ENCODE measurements at places on chromosomes 13 and 19.

GRCh38 chr19:8452446-8453123, 7.8 kb downstream of the HNRNPM start:
- DNase-seq: no peak

DNA sequence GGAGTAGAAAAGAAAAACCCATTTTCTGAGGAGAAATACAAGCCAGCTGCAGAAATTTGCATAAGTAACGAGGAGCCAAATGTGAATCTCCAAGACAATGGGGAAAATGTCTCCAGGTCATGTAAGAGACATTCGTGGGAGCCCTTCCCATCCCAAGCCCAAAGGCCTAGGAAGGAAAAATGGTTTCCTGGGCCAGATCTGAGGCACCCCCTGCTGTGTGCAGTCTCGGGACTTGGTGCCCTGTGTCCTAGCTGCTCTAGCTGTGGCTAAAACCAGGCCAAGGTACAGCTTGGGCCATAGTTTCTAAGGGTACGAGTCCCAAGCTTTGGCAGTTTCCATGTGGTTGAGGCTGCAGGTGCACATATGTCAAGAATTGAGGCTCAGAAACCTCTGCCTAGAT, 444.9 kb downstream of the PCDH20 start:
- DNase-seq: no peak

GRCh38 chr13:93745884-93746283, 519.3 kb downstream of the GPC6 start:
- no peak for DNase-seq

DNA sequence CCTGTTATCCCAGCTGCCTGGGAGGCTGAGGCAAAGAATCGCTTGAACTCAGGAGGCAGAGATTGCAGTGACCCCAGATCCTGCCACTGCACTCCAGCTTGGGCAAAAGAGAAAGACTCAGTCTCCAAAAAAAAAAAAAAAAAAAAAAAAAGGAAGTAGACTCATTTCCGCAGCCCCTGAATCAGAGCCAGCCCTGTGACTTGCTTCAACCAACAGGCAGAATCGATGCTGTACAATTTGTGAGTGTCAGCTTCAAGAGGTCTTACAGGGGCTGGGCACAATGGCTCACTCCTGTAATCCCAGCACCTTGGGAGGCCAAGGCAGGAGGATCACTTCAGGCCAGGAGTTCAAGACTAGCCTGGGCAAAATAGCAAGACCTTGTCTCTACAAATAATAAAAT, 12.8 kb downstream of the ANKRD27 start:
- peak; percentile 62 for DNase-seq

DNA sequence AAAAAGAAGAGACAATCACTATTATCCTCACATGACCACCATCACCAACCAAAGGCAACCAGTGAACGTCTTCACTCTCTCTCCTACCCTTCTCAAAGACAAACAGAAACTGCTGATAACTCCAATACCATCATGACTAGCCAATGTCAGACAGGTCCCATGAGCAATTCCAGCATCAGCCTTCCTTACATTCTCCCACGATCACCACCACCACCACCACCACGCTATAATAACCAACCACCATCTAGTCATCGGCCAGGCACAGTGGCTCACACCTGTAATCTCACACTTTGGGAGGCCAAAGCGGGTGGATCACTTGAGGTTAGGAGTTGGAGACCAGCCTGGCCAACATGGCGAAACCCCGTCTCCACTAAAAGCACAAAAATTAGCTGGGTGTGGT, 3.9 kb downstream of the MYO1F start:
- no peak for DNase-seq

DNA sequence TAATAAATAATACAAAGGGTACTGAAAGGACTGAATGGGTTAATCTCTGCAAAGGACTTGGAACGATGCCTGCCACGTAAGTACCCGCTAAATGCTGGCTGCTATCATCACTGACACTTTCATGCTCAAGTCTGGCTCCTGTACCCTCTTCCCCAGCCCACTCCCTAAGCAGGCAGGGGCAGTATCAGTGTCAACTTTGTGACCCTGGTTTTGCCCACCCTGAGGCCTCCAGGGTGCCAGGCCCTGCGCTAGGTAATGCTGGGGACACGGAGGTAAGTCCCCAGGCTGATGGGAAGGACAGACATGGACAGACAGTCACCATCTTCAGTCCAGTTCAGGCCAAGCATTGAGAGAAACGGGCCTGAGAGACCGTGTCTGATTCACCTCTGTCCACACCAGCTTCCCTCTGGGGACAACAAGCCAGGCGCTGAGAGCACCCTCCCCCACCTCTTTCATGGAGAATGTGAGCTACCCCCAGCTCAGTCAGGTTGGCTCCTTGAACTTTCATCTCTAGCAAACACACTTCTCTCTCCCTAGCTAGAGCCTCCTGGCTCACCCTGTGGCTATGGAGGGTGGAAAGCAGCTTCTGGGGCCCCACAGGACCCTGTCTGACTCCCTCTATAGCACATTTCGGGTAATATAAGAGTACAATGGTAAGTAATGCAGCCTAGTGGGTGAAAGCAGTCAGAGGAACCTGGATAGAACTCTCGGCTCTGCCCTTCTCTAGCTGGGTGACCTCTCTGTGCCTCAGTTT, 800 bp downstream of the ETFB start:
- DNase-seq: peak; percentile 64

All from NB4 (cell line).